MCF 10A (cell line): ENCODE measurements at places on chromosomes 4 and X.

DNA sequence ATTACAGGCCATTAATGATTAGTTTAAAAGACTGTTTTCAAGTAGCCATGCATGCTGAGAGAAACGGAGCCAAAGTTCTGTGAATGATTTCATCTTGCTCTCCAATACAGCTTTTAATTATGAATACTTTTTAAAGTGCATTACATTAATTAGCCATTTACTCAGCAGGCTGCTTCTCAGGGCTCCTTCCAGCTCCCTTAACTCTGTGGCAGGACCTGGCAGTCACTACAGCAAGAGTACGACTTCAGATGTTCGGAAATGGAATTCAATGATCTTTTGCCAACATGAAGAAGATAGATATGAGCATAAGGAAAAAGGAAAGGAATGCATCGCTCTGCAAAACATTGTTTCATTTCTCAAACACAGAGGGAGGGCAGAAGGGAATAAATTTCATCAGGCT, 987.2 kb downstream of the PDHA2 start:
- DNase-seq, result no peak

DNA sequence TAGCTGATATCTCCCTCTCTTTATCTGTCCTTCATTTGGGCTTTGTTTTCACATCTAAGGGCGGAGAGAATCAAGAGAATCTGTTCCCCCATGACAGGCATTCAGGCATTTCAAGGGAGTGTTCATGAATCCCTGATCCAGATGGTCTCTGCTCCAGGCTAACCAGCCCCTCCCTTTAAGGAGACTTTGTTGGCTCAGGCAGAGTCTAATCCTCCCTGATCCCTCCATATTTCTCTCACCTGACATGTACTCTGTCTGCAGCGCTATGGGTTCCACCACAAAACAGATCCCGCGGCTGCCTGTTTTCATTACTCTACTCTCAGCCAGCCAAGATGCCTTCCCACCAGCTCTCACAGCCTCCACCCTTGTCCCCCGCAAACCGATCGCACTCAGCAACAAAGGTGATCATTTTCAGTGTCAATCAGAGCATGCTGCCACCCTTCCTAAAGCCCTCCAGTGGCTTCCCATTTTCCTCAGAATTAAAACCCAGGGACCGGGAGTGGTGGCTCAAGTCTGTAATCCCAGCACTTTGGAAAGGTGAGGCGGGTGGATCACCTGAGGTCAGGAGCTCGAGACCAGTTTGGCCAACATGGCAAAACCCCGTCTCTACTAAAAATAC, 30.3 kb upstream of the SLC2A9 start:
- DNase-seq, result no peak

DNA sequence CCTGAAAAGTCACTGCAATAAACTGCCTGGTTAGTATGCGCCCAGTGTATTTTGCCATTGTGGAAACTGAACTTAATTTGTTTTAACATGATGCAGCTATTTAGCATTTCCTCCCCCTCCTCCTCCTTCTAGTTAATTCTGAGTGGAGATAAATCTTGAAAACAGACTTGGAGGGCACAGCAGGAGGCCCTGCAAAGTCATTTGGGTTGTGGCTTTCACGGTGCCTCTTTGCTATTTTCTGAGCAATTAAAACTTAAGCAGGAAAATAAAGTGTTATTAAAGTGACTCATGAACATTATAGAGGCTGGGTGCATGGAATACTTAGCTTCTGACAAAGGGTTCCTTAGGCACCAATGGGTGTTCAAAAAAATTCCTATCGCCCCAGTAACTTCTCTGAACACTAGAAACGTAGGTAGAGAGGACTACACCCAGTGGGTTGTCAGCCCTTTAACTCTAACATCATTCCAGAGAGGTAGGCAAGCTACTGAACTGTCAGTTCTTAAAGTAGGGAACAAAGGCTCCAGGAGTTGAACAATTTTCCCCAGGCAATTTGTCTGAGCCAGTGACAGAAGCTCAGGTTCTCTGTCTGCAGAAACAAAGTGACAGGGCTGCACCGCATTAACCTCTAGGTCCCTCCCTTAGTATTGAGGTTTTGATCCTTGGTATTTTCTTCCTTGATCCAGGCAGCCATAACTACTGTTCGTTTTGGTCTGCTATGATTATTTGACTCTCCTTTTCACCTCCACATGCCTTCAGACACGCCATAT, 158.3 kb upstream of the KIT start:
- peak; percentile 16 for DNase-seq

DNA sequence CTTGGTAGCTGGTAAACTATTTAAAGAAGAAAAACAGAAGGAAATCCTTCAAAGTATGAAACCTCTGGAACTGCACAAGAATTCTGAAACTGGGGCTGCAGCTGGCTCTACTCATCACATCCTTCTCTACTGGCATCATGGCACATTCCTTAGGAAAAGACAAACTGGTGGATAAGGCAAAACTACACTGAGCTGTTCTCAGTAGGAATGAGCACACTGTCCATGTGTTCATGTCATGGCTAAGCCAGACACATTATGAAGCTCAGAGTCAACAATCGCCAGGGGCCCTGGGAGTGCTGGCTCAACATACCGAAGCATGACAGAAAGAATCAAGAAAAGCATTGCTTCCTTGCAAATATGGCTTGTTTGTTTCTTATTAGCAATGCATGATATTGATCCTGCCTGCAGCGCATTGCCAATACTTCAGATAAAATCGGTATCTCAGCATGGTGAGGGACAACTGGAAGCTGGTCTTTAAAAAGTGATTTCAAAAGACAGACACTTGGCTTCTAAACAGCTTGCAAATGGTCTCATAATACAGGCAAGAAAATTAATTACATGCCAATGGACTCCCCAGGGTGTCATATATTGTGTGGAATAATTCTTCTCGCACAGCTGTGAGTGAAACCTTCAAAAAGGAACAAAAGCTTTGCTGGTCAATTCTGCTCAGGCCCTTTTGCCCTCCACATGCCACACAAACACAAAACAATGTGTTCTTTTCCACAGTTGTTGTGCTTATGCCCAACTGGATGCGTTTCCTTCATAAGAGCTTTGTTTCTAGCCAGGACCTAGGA, 300.2 kb upstream of the VCX start:
- no peak for DNase-seq

DNA sequence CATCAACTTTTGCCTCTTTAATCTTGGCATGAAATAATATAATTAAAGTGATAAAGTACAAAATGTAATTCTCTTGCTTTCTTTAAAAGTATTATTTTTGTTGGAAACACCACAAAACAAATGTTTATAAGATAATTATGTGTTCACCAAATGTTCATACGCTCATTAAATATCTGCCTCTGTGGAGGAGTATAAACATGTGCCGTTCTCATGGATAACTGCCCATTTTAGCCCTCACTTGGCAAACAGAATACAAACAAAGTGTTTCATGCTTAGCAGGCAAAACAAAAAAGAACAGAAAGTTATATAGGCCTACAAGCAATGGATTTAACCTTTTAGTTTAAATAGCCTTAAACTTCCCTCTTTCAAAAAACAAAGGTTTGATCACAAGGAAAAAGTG, 800.5 kb upstream of the DIAPH2 start:
- DNase-seq, result peak; percentile 53

GRCh38 chr4:107682306-107682705, 37.7 kb downstream of the PAPSS1 start:
- no peak for DNase-seq
